ENCODE measurements at places on chromosomes 6 and 20.

GRCh38 chr6:56176741-56177140, 70.6 kb downstream of the COL21A1 start:
- DNase-seq = no peak

- no peak for DNase-seq
Observed at GRCh38 chr20:62454904-62455636, 20.7 kb downstream of the GATA5 start.

- no peak for DNase-seq
Observed at GRCh38 chr20:49345524-49345923, 67.7 kb upstream of the ZNFX1 start.

DNA sequence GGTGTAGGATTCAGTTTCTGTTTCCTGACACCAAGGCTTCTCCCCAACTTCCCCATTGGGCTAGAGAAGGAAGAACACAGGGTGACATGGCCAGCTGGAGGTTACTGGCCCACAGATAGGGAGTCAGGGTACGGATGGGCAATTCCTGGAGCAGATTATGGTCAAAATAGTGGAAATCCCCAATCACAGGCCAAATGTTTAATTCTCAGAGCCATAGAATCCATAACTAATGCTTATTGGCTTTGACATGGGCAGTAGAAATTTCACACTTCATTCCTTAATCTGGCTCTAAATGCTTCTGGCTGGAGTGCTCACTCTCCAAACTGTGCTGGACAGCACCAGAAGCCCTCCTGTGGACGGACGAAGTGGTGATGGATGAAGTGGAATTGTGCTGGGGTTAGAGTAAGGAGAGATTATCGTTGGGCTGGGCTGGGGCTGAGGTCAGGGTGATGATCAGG, 887 bp downstream of the SIGLEC1 start:
- no peak for DNase-seq

- no peak for DNase-seq
Observed at GRCh38 chr20:50017576-50018248, 34.9 kb downstream of the SNAI1 start.

DNA sequence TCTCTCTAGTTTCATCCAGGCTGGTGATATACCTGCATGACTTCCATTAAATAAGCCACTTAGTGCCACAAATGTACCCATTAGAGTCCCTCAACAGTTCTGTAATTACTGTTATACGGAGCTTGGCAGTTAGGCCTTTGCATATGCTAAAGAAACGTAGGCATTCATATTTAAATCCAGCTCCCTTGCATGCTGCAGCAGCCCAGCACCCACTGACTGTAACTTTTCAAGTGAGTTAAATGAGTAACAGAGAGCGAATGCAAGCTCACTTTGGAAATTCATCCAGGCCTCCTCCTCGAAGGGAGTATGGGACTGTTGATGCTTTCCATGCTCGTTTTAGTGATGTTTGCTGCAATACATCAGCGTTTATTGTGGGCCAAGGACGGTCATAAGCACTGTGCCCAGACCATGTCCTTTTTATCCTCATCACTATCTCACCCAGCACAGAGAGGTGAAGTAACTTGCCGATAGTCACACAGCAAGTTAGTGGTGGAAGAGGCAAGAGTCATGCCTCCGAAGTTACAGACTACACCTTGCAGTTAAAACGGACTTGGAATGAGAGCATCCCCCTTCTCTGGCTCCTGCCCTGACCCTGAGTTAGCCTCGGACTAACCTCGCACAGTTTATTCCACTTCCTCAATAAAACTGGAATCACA, 179.4 kb upstream of the PDE10A start:
- no peak for DNase-seq

DNA sequence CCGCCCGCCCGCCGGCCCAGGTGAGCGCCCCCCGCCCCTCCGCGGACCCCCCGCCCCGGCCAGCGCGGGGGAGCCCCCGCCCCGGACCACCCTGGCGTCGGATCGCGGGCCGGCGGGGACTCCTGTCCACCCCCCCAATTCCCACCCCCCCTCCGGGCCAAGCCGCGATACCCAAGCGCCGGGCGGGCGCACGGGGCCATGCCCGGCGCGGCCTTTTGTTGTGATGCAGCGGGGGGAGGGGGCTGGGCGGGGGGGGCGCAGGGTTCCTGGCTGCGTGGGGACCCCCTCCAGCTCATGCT, 245 bp downstream of the SRC start:
- DNase-seq = no peak

DNA sequence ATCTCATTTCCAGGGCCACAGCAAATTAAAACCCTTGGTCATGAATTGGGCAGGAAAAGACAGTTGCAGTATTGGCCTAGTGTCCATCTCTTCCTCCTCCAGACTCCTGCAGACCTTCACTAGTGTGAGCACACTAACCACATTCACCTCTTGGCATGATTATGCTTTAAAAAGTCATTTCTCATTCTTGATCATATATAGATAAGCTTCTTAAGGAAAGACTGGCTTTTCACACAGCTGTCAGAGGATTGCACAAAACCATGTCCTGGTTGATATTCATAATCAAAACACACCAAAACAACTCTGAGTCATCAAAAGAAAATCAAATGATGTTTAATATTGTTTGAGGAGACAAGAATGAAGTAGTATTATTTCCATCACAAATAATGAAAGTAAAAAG, 52.1 kb downstream of the TMEM200A start:
- no peak for DNase-seq

DNA sequence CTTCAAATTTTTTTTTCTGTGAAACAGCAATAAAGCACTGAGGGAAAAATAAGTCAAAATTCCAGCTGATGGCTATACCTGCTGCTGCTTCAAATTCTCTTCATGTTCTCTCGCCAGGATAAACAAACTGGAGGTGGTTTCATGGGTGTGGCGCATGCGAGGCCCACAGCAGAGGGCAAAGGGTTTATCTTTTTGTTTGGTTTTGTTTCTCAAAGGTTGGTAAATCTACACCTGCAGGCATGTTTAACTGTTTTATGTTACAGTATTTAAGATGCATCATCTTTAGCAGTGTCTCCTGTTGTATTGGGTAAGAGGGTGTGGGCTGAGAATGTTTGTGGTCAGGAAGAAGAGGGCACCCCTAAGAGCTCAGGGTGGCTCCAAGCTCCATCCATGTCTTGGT, 342.2 kb downstream of the CDH26 start:
- DNase-seq = no peak

GRCh38 chr6:30487926-30488325, 1.4 kb upstream of the HLA-E start:
- no peak for DNase-seq

Data from ureter (tissue), 1 donor.